ENCODE measurements at places on chromosomes 2 and 18. TPM values are rescaled to one million over a fixed set of nuclear protein-coding genes. Genes with fewer than 3 reads are reported as not detected.

DNA sequence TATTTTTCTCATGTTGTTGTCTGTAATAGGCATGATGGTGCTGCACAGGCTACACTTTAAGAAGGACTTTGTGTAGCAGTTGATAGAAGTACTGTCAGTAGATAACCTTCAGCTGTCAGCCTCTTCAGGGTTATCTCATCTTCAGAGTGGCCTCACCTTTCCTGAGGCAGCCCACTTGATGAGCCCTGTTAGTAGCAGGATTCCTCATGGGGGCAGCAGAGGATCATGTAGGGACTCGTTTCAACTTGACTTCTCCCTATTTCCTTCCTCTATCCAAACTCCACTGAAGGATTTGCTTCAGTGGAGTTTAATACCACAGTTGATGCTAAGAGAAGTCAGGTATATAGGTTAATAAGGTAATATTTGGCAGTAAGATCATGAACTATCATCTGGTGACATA, 530.3 kb upstream of the FSIP2 start:
- DNase-seq: no peak

The PIEZO2 gene
- total RNA-seq: not detected

The MARCO gene
- total RNA-seq: not detected

DNA sequence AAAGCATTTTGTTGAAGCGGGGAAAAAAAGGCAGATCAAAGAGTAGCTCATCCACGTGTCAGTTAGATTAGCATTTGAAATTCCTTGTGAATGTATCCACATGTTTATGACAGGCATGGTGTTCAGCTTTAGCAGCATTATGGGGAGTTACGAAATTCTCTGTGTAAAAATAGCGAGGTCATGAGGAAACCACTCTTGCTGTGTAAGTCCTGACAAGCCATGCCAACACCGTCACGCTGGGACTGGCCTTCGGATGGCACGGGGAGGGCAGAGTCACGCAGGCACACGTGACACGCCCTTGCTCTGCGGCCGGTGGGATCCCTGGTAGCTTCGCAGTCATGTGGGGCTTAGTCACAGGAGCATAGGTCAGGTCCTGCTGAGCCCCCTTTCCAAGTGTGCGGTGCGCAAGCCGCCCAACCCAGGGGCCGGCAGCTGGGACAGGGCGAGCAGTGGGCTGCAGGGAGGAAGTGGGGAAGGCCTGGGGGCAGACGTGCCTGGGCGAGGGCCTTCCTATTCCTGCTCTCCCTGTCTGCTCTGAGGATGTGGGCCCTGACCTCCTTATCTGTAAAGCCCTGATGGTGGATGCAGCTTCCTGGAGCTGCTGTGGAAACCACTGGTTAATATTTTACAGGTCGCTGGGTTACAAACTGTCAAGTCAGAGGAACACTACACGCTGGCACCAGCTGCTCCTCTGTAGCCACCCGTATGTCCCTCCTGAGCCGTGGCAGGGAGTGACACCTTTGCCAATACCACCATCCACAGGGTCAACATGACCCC, 18.0 kb downstream of the MBP start:
- DNase-seq: no peak

- DNase-seq: no peak
Observed at GRCh38 chr2:154488801-154489200, 209.7 kb upstream of the KCNJ3 start.

- no peak for DNase-seq
Observed at GRCh38 chr2:207617011-207617671, 8.1 kb downstream of the METTL21A start.

The PLEKHH2 gene
- total RNA-seq: 0.35 TPM

The FAM237A gene
- total RNA-seq: not detected

- no peak for DNase-seq
Observed at GRCh38 chr2:109563980-109564550, 49.7 kb downstream of the SEPTIN10 start.

DNA sequence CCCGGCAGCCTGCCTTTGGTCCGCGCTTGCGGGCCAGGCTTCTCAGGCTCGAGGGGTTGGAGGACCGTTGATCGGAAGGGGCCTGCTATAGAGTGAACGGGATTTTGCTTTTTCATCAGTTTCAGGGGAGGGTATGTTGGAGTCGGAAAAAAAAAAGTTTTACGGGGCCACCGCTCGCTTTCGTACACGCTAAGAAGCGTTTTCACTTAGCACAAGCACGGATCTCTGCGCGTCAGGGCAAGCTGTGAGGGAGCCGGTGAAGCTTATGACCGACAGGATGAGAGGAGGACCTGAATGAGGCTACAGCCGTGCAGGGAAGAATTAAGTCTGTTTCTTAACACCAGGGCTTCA, 443 bp downstream of the CPSF3 start:
- DNase-seq: peak; percentile 42

The NFE2L2 gene
- total RNA-seq: 63.4 TPM

The LGALSL gene
- 2.6 TPM for total RNA-seq

The CDH20 gene
- total RNA-seq: not detected

DNA sequence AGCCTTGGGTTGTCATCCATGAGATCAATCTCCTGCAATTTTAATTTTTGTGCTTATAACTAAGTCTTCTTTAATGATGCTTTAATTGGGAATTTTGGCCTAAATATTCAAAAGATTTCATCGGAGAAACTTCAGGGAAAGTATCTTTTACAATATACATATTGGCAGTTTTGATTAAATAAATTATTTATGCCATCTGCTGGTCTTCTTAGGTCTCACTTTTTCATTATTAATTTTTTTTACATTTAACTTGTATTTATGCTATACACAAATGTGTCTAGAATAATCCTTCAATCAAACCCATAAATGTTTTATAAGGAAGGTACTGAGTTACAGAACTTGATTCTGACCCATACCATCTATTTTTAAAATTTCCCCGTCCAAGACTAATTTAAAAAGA, 95.1 kb upstream of the XPO1 start:
- DNase-seq: no peak

DNA sequence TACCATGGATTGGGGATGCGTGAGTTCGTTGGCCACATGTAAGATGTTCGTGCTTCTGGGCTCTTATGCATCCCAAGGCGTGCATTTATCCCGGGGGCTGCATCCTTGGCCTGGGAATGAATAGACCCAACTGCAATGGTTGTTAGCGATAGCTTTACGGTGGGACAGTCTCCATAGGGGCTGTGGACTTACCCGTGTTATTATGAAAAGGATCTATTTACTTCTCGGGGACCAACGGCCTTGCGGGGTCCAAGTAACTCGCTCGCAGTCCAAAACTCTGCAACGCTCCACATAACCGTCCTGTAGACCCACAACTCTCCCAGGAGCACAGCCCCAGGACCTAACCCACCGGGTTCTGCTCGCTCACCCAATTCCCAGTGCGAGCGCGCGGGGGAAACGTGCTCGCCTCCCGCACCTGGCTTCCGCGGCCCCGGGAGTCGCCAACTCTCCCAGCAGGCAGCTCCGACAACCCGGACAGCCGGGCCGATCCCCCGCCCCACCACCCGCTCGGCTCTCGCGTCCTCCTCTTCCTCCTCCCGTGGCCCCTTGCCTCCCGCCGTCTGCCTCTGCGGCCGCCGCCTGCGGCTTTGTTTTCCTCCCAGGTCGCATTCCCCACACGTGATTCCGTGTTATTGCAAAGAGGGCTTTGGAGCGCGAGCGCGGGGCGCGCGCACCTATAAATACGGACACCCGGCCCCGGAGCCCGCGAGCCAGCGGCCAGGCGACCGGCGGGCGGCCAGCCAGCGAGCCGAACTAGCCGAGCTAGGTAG, at the start of gene CABLES1:
TSS of gene CABLES1 (plus strand) at position 706 of the 770 bp plus-strand sequence. CDS start 278 bp downstream, outside the sequence.
- DNase-seq: peak; percentile 30

DNA sequence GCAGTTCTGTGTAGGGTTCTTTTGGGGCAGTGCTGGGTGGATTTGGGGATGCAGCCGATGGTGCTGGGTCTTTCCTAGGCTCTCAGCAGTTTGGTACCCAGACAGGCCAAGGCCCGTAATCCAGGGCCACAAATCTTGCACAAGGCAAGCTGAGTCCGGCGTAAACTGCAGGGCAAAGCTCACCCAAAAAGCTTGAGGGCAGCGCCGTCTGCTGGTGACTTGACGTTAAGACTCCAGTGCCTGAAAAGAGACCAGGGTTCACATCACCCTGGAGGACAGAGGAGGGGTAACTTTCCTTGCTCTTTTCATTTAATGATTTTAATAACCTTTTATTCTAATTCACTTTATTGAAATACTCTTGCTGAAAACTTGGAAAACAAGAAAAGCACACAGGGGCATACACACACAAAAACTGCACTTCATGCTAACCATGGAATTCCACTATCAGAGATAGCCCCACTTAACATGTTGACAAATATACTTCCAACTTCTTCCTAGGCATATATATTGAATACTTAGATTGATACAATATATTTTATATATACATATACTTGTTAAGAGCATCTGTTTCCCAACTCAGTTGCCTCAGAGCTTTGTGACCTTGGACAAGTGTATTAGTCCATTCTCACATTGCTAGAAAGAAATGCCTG, 38.9 kb downstream of the CNGA3 start:
- peak; percentile 80 for DNase-seq

GRCh38 chr18:79901665-79902064, 49.8 kb downstream of the SLC66A2 start:
- DNase-seq: no peak

- no peak for DNase-seq
Observed at GRCh38 chr2:186535861-186536260, 49.8 kb downstream of the ZC3H15 start.

GRCh38 chr2:52036024-52036423, 1004.1 kb upstream of the NRXN1 start:
- no peak for DNase-seq

DNA sequence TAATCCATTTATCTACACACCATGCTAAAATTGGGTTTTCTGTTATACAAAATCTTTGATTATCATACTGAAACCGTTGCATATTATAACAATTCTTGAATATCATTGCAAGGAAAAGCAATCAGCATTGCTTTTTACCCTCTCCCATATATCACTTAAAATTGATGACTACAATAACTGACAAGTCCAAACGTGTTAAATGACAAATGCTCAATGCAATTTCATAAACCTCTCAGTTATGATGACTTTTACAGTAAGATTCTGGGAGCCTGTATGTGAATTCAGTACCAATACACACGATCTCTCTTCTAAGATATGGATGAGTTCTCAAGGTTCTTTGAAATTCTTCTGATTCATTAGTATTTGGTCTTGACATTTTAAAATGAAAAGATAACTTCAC, 368.5 kb upstream of the TRIB2 start:
- DNase-seq: no peak

The CFAP65 gene
- total RNA-seq: not detected

The SP9 gene
- total RNA-seq: not detected

The APCDD1 gene
- total RNA-seq: not detected

The FEV gene
- total RNA-seq: not detected

DNA sequence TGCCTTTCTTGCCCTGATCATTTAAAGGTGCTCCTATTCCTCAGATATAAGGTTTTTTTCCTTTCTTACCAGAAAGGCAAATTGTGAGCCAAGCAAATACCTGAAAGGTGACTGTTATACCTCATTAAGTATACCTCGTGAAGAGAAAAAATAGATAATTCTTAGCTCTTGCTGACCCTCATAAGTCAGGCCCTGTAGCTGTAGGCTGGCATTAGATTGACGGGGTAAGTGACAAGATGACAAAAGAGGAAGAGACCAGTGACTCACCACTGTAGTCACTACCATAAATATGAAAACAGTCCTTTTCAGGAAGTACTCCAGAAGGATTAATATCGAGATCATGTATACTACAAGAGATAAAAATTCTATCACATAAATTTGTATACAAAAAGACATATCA, 104.6 kb downstream of the PTPN4 start:
- no peak for DNase-seq

The MAL gene
- 202 TPM for total RNA-seq

The CLHC1 gene
- 7.5 TPM for total RNA-seq

DNA sequence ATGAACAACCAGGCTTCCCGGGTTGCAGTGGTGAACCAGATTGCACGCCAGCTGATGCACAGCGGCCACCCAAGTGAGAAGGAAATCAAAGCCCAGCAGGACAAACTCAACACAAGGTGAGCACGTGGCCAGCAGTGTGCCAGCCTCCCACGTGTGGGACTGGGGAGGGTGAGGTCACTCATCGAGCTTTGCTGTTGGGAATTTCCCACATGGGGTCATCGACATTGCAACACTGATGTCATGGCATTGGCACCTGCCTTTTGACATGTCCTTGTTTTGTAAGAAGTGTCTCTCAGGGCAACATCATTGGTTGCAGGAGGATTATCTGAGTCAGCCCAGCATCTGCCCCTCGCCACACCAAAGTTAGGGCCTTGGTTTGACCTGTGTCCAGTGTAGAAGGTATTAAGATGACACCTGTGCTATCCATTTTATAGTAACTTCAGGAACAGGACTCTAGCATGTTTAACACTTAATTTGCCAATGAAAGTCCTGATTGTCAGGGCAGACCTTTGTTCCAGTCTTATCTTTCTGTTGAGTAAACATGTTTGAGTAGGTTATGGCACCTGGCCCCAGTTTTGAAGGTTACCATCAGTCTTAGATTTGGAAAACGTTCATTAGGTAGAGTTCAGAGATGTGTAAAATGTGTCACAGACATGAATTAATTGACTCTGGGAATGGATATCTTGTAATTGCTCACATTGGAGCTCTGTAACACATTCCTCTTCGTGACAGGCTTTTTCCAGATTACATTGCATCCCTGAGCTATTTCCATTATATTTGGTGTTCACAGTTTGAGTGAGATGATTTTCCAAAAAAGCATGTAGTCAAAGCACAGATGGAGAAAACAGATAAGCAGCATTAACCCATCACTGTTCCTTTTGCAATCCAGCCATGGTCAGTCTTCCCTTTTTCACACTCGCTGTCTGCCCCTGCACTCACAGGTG, 93.3 kb upstream of the EML6 start:
- DNase-seq: no peak

DNA sequence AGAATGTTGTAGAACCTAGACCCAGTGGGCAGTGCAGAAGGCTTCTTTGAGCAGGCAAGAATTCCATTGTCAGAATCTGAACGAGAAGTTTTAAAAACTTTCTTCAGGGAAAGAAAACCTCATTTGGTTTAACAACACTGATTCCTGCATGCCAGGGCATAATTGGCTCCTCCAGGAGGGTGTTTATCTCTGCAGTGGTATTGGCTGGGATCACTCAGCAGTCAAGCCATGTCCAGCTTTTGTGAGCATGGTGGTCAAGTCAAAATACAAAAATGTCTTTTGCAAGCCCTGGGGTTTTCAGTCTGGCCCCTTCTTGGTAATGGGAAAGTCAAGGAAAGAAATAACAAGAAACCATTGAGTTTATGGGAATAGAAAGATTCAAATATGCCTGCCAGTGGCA, 28.3 kb downstream of the FHOD3 start:
- DNase-seq: no peak

- DNase-seq: no peak
Observed at GRCh38 chr2:10322481-10322880, 19.8 kb downstream of the HPCAL1 start.

The LYPD1 gene
- not detected for total RNA-seq

- no peak for DNase-seq
Observed at GRCh38 chr2:67108231-67108630, 288.9 kb upstream of the ETAA1 start.

- peak; percentile 75 for DNase-seq
Observed at GRCh38 chr2:204177977-204178522, 241.5 kb downstream of the ICOS start.

GRCh38 chr2:60216452-60216995, 336.9 kb downstream of the BCL11A start:
- DNase-seq: no peak

The EMX1 gene
- not detected for total RNA-seq
